ENCODE measurements at places on chromosomes 4 and X.

GRCh38 chrX:63424063-63424462, 72.9 kb upstream of the SPIN4 start:
- DNase-seq: no peak

DNA sequence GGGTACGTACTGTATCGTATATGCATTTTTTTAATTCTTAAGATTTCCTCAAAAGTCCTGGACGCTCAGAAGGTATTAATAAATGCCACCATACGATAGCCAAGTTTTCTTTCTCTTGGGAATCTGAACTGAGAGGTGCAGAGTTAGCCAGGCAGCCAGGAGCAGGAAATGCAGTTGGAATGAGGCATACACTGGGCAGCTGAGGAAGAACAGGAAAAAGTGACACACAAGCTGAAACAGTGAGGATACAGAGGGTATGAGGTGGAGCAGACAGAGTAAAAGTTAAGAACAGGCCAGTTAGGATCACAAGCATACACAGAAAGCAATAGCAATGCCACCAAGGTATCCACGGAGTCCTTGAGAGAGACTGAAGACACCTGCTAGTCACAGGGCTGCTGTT, 13.4 kb downstream of the UFSP2 start:
- no peak for DNase-seq

DNA sequence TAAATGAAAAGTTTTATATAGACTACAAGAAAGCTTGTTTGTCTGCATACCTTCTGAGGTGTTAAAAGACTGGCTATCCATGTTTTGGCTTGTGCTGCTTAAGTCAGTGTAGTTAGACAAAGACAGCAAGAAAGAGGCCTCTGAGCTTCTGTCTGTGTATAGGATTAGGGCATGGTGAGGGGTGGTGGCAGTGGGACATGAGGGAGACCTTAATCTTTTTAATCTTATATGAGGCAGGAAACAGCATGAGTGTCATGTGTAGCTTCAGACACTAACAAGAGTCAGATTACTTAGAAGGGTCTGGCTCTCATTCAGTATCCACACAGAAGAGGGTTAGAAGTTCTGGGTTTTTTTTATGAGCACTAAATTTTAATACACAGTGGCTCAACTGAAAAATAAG, 213.3 kb downstream of the GABRG1 start:
- no peak for DNase-seq

GRCh38 chr4:95129821-95130311, 372.1 kb downstream of the BMPR1B start:
- DNase-seq: no peak

DNA sequence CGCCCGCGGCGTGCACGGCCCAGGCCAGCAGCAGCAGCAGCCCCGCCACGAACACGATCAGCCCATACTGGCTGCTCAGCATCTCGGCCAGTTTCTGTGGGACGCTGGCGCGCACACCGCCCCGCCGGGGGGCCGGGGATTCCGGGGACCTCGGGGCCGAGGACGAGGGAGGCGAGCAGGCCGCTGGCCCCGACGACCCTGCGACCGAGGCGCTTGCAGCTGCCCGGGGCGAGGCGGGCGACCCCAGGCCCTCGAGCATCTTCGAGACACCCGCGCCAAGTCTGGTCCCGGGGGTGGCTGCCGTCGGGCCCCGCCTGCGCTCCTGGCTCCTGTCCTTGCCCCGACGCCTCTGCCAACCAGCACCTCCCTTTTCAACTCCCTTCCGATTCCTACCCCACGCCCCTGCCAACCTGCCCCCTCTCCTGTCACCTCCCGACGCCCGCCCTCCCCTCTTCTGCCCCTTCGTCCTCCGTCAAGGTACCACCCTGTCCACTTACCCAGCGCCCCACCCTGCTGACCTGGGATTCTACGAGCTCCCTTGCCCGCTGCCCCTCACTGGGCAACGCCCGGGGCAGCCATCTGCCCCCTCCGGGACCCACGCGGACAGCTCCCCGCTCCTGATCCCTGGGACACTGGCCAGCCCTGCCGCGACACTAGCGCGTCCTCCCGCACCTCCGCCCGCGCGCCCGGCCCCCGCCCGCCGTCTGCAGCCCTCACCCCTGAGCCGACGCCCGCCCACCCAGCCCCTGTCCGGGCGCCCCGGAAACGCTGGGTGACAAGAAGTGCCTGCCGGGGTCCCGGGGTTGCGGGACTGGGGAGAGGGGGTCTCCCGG, at the start of gene OTOP1:
Gene OTOP1, minus strand, starts transcription at position 324 of the 833 bp plus-strand sequence. Its CDS starts 65 bp downstream, at position 259.
- no peak for DNase-seq

DNA sequence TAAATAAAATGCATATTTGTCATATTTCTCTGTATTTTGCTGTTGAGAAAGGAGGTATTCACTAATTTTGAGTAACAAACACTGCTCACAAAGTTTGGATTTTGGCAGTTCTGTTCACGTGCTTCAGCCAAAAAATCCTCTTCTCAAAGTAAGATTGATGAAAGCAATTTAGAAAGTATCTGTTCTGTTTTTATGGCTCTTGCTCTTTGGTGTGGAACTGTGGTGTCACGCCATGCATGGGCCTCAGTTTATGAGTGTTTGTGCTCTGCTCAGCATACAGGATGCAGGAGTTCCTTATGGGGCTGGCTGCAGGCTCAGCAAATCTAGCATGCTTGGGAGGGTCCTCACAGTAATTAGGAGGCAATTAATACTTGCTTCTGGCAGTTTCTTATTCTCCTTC, 3.3 kb downstream of the HTT start:
- no peak for DNase-seq

- DNase-seq: no peak
Measured at GRCh38 chrX:107226757-107227156, 20.3 kb downstream of the DNAAF6 start.

DNA sequence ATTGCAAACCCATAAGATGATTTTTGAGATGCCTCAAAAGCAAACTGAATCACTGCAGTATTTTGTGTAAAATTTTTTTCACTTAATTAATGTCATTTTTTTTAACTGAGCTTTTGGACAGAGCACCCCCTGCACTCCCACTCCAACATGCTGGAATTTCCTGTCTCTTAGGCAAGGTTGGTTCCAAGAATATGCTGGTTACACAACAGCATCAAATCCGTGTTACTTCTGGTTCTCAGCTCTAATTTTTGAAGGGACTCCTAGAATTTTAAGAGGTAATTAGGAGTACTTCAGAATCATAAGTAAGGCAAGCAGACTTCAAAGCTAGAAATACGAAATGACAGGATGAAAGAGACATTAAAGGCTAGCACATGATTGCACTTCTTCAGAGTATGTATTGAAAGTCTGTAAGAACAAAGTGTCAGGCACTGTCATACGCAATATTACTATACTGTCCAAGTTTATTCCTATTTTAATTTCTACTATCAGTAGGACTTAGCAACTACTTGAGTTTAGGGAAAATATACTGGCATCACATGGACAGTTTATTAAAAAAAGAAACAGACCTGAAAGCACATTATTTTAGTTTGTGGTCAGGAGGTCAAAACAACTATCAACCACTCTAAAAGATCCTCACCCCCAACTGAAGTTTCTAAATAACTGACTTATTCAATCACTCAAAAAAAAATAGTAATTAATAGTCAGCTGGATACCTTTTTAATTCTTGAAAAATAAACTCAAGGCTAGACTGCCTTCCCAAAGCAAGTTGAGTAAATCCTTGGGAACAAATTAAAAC, 1.6 kb upstream of the JCHAIN start:
- DNase-seq: no peak

DNA sequence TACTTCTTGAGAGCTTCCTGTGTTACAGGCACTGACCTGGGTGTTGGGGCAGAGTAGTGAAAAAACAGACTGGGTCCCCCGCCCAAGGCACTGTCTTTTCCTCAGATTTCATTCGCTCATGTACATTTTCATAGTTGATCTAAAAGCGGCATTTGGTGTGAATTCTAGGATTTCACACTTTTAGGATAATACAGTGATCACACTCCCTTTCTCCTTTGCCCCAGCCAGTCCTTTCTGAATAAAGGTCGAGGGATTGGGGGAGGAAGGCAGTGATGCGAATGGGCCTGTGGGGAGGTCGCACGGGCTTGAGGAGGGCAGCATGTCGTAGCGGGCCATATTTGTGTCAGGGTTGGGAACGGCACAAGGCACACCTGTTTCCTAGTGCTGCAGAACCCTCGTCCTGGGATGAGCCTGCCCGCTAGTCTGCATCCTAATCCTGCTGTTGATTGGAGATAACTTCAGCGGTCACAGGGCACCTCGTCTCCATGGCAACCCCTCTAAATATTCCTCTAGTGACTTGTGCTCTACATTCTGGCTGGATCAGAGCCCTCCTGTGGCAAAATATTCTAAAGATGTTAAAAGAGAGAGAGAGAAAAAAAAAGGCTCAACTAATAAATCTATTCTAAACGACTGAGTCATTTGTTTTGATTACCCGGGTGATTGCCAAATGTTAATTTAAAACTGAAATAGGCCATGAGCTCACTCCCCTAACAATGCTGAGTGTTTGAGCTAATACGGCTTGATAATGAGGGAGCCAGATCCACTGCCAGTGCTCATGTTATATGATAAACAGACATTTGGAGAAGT, 21.8 kb downstream of the FHL1 start:
- no peak for DNase-seq

GRCh38 chr4:88006956-88007303, 505 bp upstream of the PKD2 start:
- DNase-seq: no peak

DNA sequence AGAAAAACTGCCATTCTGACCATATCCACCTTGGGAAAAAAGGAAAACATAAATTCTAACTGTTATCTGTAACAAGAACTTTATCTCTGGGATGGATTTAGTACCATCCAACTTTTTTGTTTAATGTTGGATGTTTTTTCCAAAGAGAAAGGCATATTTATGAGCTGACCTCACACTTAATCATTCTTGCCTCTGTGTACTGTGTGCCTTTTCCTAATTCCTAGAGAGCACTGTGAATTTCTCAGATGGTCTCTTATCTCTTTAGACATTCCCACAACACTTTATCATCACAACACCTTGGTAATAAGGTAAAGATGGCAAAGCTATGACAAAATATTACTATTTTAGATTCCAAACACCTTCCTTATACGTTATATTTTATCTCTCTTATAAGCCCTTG, 126.2 kb downstream of the COL4A6 start:
- DNase-seq: no peak

- no peak for DNase-seq
Measured at GRCh38 chr4:184540307-184540706, 66.0 kb upstream of the IRF2 start.

DNA sequence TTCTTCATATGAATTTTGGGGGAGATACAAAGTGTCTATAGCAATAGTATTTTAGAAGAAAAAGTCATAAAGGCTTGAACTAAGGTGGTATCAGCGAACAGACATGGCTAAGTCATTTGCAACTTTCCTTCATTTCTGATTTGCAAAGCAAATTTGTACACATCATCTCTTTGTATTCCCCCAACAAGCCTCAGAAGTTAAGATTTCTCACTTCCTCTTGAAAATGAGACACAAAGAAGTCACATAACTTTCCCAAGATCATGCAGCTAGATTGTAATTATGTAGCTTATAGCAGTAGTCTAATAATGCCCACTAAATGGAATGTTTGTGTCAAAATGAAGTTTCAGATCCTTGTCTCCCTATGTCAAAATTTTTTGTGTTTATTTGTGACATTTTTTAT, 709.8 kb upstream of the HS3ST1 start:
- DNase-seq: no peak
